ENCODE measurements at places on chromosomes 12 and 14. TPM values are rescaled to one million over a fixed set of nuclear protein-coding genes. Genes with fewer than 3 reads are reported as not detected.

ZDHHC22 gene
- not detected for total RNA-seq

RPGRIP1 gene
- total RNA-seq = 0.05 TPM

GARIN6 gene
- total RNA-seq = not detected

TPH2 gene
- not detected for total RNA-seq

P2RX7 gene
- 0.52 TPM for total RNA-seq

AMN gene
- 2.5 TPM for total RNA-seq

TAPBPL gene
- total RNA-seq = 8.2 TPM

BTBD6 gene
- total RNA-seq = 44.1 TPM

ASIC1 gene
- total RNA-seq = not detected

DHRS4L2 gene
- total RNA-seq = 9.4 TPM

HOXC4 gene
- total RNA-seq = 0.52 TPM

CD69 gene
- 0.25 TPM for total RNA-seq

MGP gene
- total RNA-seq = 0.80 TPM

KLRC1 gene
- total RNA-seq = 0.35 TPM

MYH7 gene
- total RNA-seq = under 0.01 TPM

RND1 gene
- total RNA-seq = 17.4 TPM

ABCC9 gene
- total RNA-seq = 1.7 TPM

PIK3C2G gene
- total RNA-seq = not detected

OAS1 gene
- 24.8 TPM for total RNA-seq

TAC3 gene
- total RNA-seq = not detected

RNASE1 gene
- total RNA-seq = 0.52 TPM

MMP14 gene
- 180 TPM for total RNA-seq

CLBA1 gene
- 17.8 TPM for total RNA-seq

TAS2R13 gene
- total RNA-seq = not detected

MANSC4 gene
- total RNA-seq = not detected

PGF gene
- 0.35 TPM for total RNA-seq

PTGR2 gene
- 13.4 TPM for total RNA-seq

FRS2 gene
- 73.7 TPM for total RNA-seq

PELI2 gene
- total RNA-seq = 2.1 TPM

DCAF5 gene
- 30.8 TPM for total RNA-seq

PLEKHG3 gene
- 119 TPM for total RNA-seq

ESPL1 gene
- 0.70 TPM for total RNA-seq

NFE2 gene
- total RNA-seq = not detected

SOX5 gene
- 1.0 TPM for total RNA-seq

ADAMTS20 gene
- not detected for total RNA-seq

DICER1 gene
- total RNA-seq = 39.9 TPM

CLEC14A gene
- total RNA-seq = under 0.01 TPM

NUBPL gene
- total RNA-seq = 21.9 TPM

PLEKHH1 gene
- total RNA-seq = 7.3 TPM

KLRK1 gene
- total RNA-seq = not detected

EPYC gene
- total RNA-seq = not detected

GPR68 gene
- total RNA-seq = 3.6 TPM

GLT8D2 gene
- total RNA-seq = 0.87 TPM

B3GNT4 gene
- total RNA-seq = 18.9 TPM

PTHLH gene
- 0.40 TPM for total RNA-seq

SVOP gene
- total RNA-seq = not detected

FLVCR2 gene
- 3.4 TPM for total RNA-seq

TMEM30B gene
- total RNA-seq = 0.45 TPM

OASL gene
- total RNA-seq = 4.0 TPM

All from renal cortical epithelial cell (primary cell).